Nucleus accumbens (tissue), 56 donors: ENCODE measurements at places on chromosomes 5 and 9.

DNA sequence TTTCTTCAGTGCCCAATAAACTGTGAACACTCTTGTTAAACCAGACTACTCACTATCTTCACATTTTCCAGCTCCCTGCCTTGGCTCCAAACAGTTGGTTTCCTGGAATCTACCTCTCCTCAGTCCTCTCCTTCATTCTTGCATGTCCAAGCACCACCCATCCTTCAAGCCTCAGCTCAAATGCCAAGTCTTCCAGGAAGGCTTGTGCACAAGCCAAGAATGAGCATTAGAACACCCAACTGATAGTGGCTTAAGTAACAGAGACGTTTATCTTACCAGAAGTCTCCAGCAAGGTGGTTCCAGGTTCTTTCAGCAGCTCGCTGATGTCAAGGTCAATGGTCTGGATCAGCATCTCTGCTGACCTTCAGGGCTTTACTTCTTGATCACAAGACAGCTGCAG is 60.1 kb downstream of the PTPDC1 start:
- DNase-seq = no peak

- DNase-seq = no peak
These were observed 40.6 kb upstream of the MAP1B start for GRCh38 chr5:72066705-72067107.

- no peak for DNase-seq
These were observed 44.6 kb downstream of the POC5 start for GRCh38 chr5:75672616-75673015.

- DNase-seq = no peak
These were observed 152.7 kb downstream of the ATP10B start for GRCh38 chr5:160699301-160699700.

DNA sequence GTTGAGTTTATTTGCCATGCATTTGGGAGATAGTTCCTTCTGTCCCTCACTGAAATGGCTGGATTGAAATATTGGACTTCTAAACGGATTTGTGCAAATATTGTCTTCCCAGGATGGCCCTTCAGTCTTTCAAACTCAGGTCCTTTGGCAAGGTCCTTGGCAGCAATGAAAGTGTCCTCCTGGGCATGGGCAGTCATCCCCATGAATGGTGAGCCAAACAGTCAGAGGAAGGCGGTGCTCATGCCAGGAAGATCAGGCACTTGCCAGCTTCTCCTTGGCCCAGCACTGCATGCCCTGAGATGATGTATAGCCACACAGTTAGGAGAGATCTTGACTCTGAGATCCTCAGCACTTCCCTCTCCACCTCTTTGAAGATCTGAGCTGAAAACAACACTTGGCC is 221.4 kb upstream of the KLF4 start:
- no peak for DNase-seq

GRCh38 chr5:171790408-171790807 is 4.8 kb downstream of the SMIM23 start:
- DNase-seq = no peak

GRCh38 chr9:138071292-138071691 is 193.7 kb downstream of the CACNA1B start:
- no peak for DNase-seq

- no peak for DNase-seq
These were observed 4.7 kb downstream of the ABCA1 start for GRCh38 chr9:104923289-104923688.

- DNase-seq = no peak
These were observed 24.6 kb upstream of the NANS start for GRCh38 chr9:98031935-98032334.

DNA sequence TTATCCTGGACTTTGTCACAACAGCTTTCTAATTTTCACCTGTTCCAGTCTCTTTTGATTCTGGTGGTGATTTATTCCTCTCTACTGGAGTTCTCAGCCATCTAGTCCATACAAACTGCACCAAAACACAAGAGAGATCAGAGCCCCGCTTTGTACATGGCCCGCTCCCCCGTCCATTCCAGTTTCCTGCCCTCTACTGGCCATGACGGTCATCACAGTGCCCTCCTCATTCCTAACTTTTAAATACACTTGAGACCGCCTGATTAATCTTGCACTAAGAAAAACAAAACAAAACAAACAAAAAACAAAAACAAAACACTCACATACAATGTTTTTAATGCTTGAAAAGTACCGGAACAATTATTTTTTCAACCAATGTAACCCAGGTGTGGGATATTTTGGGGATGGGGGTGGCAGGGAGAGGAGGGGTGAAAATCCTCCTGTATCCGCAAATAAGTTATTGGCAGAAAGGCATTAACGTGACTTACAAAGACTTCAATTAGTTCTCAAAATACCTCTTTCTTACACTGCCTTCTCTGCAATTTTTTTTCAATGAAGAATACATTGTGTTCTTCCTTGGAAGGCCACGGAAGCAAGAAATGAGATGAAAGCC is 84.8 kb upstream of the PAM start:
- DNase-seq = no peak

DNA sequence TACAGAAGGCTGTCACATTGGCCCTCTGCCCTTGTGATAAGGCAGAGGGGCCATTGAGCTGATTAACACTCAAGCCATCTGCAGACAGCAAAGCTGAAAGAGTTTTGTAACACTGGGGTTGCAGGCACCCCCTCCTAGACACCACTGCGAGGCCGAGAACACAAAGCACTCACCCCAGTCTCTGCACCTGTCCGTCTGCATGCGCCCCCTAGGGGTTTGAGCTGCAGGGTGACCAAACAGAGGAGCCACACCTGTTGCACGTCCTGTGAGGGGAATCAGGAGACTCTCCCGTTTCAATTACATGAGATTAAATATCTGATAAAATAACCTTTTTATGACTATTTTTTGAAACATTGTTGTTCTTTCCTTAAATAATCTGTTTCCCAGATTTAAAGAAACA is 1180.4 kb downstream of the CDH9 start:
- no peak for DNase-seq

GRCh38 chr5:52777186-52777585 is 10.5 kb upstream of the ITGA1 start:
- DNase-seq = no peak

DNA sequence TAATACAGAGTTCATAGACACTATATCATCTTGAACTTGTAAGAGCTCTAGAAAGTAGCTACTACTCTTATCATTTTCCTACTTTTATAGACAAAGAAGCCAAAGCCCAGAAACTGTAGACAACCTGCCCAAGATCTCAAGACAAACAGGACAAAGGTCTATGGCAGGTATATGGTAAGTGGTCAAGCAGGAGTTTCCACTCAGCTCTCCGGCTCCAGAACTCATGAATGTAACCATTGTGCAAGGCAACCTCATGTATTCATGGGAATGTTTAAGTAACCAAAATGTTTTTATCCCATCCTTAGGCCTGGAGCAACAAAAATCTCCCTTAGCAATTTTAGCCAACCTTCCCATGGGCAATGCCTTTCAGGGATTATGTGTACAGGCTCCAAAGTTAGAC is 163.4 kb upstream of the PUM3 start:
- no peak for DNase-seq

GRCh38 chr5:71734141-71734540 is 15.1 kb downstream of the CARTPT start:
- no peak for DNase-seq

GRCh38 chr5:153515301-153515700 is 24.8 kb downstream of the GRIA1 start:
- no peak for DNase-seq

- DNase-seq = no peak
These were observed 321.0 kb upstream of the TRPC7 start for GRCh38 chr5:136686192-136686872.

DNA sequence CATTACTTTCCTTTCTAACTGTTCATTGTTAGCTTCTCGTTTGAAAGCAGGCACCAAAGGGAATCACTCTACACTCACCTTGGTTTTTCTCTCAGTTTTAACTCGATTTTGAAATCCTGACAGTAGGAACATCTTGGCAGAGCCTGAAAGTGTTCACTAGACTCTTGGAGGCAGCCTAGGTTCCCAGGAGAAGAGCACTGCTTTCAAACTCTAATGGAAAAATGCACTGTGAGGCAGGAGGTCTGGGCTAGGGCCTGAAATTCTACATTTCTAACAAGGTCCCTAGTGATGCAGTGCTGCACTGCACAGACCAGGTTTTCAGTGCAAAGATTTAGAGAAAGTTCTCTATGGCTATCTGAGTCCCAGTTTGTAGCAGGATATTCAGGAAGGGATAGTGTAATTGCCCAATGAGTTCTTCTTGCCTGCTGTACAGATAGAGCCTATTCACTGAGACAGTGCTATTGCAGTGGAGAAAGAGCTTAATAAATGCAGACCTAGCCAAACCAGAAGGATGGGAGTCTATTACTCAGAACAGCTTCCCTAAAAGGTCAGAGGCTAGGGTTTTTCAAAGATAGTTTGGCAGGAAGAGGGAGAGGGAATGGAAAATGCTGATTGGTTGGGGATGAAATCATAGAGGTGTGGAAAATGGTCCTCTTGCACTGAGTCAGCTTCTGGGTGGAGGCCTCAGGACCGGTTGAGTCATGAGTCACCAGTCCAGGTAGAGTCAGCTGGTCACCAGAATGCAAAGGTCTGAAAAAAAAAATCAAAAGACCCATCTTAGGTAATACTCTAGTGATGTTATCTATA is 153.9 kb downstream of the GPBP1 start:
- DNase-seq = no peak

DNA sequence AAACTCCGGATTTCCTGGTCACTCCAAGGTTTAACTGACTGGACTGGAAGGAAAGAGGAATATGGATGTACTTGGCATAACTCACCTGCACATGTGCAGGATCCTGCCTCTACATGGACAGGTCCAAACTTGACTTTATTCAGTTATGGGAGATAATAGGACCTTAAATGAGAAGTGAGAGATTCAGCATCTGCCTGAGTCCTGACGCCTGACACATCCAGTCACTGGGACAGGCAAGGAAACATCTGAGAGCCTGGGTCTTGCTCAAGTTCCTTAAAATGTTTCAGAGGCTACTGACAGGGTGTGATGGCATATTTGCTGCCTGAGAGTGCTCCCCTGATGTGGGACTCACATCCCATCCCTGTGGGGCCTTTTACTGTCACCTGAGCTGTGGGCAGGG is 34.9 kb downstream of the ZNF354A start:
- DNase-seq = no peak

GRCh38 chr9:37955781-37956422 is 52.0 kb upstream of the SLC25A51 start:
- no peak for DNase-seq

DNA sequence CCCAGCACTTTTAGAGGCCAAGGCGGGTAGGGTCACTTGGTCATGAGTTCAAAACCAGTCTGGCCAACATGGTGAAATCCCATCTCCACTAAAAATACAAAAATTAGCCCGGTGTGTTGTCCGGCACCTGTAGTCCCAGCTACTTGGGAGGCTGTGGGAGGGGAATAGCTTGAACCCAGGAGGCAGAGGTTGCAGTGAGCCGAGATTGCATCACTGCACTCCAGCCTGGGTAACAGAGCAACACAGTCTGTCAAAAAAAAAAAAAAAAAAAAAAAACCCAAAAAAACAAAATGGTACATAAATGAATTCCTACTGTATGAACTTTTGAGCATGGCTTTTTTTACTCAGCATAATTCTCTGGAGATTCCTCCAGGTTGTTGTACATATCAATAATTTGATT is 37.6 kb upstream of the PCAT7 start:
- DNase-seq = no peak

DNA sequence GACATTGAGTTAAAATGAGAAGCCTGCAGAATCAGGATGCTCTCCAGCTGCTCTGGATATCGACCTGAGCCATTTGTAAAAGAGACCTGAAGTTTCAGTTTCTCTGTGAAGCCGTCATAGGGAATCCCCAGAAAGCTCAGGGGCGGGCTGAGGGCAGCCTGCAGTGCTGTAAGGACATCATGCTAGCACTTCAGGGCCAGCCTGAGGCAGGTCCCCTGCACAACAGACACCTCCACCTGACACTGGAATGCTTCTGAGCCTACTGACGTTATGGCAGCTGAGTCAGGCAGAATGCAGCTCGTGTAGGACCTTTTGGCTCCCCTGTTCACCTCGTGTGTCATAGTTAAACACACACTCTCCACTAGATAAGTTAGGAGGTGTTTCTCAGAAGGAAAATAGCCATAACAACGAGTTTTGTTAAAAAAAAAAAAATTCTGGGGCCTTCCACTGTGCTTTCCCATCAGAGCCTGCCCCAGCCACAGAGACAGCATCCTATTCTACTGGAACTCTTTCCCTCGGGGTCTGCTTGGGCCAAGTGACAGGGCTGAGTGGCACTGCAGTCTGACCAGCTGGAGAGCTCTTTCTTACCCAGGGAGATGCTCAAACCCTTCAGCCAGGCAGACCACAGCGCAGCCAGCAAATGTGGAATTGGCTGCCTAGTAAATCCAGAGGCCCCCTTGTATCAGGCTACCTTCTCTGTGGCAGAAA is 354.9 kb downstream of the DIRAS2 start:
- no peak for DNase-seq

GRCh38 chr5:9549941-9550340 is 4.1 kb upstream of the SEMA5A start:
- DNase-seq = no peak

DNA sequence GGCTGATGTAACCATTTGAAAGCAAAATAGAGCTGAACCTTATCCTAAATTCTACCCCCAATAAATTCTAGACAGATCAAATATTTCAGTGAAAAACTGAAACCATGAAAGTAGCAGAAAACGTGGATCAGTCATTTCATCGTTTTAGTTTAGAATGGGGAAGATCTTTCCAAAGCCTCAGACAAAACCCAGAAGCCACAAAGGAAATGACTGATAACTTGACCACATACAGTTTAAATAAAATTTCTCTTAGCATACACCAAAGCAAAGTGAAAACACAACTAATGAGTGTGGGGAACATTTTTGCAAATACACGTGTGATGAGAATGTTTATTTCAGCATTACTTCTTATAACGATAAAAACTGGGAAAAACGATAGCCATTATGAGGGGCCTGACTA is 284.8 kb downstream of the ADGRV1 start:
- DNase-seq = no peak

DNA sequence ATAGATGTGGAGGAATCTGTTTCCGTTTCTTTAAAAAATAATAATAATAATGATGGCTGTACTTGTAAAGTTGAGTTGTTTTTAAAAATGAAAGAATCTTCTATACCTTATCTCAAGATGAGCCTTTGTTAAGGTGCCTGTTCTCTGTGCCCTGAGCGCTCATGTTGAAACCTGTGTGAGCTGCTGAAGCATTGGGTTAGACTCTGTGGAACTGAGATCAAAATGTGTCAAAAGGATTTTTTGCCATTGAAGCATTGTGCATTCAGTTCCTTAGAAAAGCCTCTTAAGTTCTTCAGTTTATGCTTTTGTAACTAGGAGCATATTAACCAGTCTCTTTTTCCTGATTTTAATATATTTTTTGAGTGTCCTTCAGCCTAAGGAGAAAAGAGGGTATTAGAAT is 67.7 kb downstream of the NUP214 start:
- no peak for DNase-seq
